Activated CD8-positive, alpha-beta memory T cell treated with anti-CD3 and anti-CD28 coated beads for 4 hours (primary cell): ENCODE measurements at places on chromosomes 3 and 15.

DNA sequence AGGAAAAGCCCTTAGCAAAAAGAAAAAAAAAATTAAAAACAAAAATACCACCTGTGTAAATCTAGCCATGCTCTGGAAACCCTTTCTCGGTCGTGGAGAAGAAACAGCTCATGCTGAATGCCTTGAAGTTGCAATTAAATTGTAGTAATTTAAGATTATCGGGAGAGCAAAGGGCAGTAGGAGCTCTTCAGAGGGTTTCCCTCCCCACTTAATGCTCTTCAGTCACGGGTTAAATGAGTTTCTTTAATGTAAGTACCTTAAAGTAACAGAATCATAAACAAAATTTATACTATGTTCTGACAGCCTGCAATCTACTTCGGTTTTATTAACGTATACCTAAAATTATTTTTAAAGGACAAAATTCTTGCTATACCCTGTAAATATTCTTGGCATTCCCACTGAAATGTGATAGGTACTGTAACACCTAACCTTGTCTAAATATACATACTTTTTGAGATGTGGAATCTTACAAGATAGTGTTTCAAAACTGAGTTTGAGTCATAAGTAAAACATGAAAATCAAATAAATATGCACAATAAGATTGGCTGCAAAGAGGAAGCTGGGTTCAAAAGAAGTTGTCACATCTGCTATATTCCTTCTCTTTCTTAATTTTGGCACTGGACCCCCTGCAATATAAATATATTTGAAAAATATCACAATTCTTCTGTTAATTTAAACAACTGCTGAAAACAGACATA lies 5.3 kb downstream of the FOXP1 start:
- DNase-seq, result no peak

DNA sequence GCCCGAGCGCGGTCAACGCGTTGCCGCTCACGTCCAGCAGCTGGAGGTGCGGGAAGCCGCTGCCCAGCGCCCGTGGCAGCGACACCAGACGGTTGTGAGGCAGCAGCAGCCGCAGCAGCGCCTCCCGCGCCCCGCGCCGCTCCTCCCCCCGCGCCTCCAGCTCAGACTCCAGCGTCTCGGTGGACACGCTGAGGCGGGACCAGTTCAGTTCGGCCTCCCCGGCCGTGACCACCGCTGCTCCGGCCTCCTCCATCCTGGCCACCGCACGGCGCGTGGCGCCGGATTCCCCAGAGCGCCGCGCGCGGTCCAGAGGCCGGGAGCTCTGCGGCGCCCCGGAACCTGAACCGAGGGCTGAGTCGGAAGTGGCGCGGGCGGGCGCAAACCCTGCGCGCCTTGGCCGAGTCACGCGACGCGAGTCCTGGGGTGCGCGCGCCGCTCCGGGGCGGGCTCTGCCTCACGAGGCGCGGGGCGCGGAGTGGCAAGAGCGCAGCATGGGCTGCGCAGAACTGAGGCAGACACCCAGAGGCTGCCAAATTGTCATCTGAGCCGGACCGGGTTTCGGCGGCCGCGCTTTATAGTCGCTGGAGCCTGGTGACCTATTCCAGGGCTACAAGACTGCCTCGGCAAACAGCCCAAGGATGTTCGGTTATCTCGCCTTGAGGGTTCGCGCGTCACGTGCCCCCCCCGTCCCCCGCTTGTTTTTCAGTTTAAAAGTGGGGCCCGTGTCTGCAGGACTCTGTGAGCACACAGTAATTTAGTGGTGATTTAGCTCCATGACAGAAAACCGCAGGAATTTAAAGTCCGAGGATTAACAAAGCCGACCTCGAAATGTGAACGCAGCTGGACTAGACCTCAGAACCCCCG lies at the start of gene LRRC58:
Gene LRRC58, minus strand, starts transcription at position 364 of the 864 bp plus-strand sequence. Its CDS starts 111 bp downstream, at position 253.
- DNase-seq, result peak; percentile 70

GRCh38 chr3:30418443-30418842 lies 188.0 kb upstream of the TGFBR2 start:
- DNase-seq, result no peak

GRCh38 chr3:41000471-41000870 lies 198.8 kb upstream of the CTNNB1 start:
- no peak for DNase-seq

- DNase-seq, result no peak
Measured at GRCh38 chr15:63640146-63640545, 43.0 kb downstream of the FBXL22 start.

DNA sequence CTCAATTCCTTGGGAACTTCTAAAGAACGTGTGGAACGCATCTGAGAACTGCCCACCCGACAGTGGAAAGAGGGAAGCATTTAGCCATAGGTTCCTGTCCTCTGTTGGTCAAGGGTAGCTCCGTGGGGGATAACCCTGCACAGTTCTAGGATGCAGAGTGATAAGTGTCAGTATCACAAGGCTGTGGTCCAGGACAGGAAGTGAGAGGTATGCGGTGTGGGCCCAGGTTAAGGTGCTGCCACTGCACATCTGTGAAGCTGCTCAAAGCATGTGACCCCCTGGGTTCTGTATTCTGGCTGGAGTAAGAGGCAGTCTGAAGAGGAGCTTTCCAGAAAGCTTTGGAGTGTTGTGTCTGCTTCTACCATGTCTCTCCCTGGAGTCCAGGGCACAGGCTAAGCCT lies 51.7 kb upstream of the HES1 start:
- DNase-seq, result no peak
